Kidney glomerular epithelial cell (primary cell): ENCODE measurements at places on chromosomes 12 and 14.

- no peak for DNase-seq
Measured at GRCh38 chr14:93891756-93892504, 35.2 kb upstream of the FAM181A start.

- no peak for DNase-seq
Measured at GRCh38 chr12:3038166-3038565, 39.0 kb upstream of the TSPAN9 start.

GRCh38 chr12:123996581-123996980, 23.6 kb downstream of the ZNF664 start:
- DNase-seq, result no peak

DNA sequence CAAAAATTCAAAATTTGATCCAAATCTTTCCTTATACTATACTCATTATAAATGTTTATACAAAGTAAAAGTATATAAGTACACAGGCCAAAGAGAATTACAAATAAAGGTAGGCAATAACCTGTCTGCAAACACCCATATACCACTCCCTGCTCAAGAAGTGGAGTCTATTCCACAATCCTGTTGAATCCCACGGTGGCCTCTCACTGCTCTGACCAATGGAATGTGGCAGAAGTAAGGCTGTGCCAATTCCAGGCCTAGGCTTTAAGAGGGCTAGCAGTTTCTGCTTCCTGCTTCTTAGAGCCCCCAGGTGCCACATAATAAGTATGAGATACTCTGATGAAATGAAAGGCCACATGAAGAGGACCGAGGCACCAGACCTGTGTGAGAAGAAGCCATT, 79.8 kb upstream of the CFL2 start:
- no peak for DNase-seq

DNA sequence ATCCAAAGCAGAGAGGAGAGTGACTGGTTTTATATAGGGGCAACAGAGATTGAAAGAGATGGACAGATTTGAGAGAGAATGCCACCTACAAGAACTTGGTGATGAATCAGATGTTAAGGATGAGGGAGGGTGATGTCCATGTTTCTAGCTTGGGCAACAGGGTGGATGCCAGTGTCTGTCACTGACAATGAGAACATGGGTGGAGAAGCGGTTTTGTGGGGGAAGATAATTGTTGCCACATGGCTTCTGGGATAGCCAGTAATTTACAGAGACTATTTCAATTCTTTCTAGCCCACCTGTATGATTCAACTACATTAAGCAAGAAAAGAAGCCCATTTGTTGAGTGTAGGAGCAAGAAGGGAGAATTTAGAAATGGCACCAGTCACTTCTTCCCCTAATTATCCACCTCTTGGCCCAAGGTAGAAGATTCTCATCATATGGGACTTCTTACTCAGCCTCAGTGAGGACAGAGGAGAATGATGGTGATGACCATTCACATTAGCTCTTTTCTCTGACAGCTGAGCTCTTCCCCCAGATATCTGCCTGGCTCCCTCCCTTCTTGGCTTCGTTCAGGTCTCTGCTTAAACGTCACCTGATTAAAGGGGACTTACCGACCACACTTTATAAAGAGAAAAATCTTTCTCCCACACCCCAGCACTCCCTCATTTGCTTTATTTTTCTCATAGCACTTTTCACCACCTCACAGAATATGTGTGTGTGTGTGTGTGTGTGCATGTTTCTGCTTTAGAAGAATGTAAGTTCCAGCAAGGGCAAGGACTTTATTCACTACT, 117.8 kb downstream of the DUSP6 start:
- DNase-seq, result no peak

- DNase-seq, result no peak
Measured at GRCh38 chr14:23646648-23647549, 10.7 kb downstream of the DHRS2 start.

GRCh38 chr12:67714648-67715047, 66.1 kb downstream of the DYRK2 start:
- DNase-seq, result peak; percentile 42

DNA sequence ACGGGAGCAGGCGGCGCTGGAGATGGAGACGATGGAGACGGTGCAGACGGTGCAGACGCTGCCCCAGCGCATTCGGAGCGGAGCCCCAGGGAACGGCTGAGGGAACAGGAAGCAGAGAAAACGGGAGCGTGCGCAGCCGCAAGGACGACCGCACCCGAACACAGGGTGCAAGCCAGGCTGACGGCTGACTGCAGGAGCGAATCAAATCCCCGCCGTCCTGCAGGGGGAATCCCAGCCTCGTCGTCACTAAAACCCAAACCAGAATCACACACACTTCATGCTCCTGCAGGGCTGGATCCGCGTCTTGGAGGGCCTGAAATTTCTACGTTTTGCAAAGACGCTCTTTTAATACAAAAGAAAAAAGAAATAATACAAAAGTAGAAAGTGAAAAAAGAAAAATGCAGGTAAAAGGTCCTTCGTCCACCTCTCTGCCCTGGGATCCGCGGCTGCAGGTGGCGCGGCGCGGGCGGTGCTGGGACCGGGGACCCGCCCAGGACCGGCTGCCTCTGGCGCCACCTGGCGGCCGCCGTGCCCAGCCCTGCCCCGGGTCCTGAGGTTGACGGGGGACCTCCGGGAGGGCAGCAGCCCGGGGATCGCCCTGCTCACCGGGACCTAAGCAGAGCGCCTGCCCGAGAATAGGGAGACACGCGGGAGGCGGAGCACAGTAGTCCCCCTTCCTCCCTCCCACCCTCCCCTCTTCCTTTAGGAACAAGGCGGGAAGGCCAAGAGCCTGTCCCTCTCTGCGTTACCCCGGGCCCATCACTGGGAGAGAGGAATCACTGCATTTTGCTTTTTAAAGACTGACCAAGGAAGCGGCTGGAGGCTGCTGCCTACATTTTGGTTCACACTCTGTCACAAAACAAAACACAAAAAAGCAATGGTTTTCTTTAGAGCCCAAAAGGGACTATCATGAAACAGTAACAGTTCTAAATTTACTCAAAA, 20.1 kb downstream of the STX2 start:
- DNase-seq, result peak; percentile 10

DNA sequence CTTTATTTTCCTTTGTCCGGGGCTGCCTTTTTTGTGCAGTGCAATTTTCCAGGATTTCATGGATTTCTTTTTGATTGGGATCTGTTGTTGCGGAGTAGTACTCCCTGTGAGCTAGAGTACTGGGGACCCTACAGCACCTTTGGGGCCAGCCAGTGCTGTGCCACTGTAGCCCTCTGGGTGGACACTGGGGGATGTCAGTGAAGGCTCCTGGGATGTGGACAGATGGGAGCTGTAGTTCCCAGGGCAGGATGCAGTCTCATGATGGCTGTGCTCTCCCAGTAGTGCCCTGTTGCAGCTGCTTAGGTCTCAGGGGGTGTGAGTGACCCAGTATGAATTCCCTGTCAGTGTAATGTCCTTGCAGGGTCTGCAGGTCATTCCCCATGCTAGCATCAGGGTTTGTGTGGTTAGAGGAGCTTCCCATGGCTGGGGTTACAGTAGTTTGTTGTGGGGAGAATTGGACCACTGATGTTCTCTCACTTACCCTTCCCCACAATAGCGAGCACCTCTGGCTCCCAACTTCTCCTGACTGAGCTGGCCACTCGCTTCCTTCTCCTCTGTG, 72.2 kb downstream of the BRMS1L start:
- no peak for DNase-seq

DNA sequence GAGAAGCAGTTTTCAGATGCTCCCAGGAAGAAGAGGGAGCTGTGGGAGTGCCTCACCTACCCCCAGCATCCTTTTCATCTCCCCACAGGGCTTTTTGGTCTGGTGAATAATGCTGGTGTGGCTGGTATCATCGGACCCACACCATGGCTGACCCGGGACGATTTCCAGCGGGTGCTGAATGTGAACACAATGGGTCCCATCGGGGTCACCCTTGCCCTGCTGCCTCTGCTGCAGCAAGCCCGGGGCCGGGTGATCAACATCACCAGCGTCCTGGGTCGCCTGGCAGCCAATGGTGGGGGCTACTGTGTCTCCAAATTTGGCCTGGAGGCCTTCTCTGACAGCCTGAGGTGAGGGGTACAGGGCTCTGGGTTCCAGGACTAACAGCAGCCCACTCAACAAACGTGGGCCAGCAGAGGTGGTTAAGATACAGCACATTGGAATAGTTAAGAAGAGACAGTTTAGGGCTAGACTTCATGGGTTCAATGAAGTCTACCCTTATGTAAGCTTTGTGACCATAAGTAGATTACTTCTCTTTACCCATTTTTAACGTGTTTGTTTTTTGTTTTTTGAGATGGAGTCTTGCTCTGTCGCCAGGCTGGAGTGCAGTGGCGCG, 1.5 kb downstream of the RDH5 start:
- no peak for DNase-seq

GRCh38 chr12:77998236-77998786, 167.6 kb downstream of the NAV3 start:
- no peak for DNase-seq

GRCh38 chr14:22767323-22767589, 768 bp downstream of the OXA1L start:
- DNase-seq, result no peak

DNA sequence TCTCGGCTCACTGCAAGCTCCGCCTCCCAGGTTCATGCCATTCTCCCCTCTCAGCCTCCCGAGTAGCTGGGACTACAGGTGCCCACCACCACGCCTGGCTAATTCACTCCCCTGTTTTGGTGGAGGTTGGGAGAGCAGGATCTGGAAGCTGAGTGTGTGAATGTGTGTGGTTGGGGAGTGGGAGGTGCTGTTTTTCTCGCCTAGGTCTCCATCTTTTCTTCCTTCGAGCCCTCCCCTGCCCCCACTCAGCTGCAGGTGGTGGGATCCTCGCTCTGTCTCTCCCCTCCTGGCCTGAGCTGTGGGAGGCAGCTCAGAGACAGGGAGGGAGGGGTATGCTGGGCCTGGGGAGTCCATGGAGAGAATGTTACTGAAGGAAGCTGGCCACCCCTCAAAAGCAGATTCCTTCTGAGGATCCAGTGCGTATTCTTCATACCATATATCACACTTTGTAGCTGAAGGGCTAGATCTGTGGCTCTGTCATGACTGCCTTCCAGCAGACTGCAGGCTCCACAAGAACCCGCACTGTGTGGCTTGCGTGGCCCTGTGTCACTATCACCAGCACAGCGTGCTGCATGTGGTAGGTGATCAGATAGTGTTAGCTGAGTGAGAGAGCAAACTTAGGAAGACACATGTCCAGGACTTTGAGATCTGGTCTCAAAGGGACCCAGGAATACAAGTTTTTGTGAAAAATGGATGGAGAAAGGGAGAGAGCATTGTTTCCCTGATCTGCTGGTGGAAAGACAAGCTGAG, 2.8 kb downstream of the KRT83 start:
- no peak for DNase-seq

GRCh38 chr14:88189417-88190191, 133.5 kb downstream of the KCNK10 start:
- DNase-seq, result peak; percentile 67

GRCh38 chr14:68233101-68233784, 413.7 kb downstream of the RAD51B start:
- DNase-seq, result peak; percentile 37

- no peak for DNase-seq
Measured at GRCh38 chr14:74979442-74980397, 23.0 kb upstream of the EIF2B2 start.

- no peak for DNase-seq
Measured at GRCh38 chr14:30082486-30082885, 154.8 kb upstream of the PRKD1 start.

GRCh38 chr14:51302295-51303030, 62.4 kb downstream of the TMX1 start:
- DNase-seq, result no peak

- no peak for DNase-seq
Measured at GRCh38 chr14:101402936-101403660, 158.2 kb upstream of the DIO3 start.

- peak; percentile 91 for DNase-seq
Measured at GRCh38 chr14:58331111-58331510, 32.8 kb downstream of the ARID4A start.

- no peak for DNase-seq
Measured at GRCh38 chr12:92021666-92022035, 124.0 kb downstream of the BTG1 start.
